ENCODE measurements at places on chromosomes 7 and 10.

- no peak for DNase-seq
These were observed 202.2 kb upstream of the ETV1 start for GRCh38 chr7:14191686-14192098.

- no peak for DNase-seq
These were observed 529.1 kb downstream of the TCERG1L start for GRCh38 chr10:130782467-130782866.

- DNase-seq: no peak
These were observed 51.5 kb downstream of the UNCX start for GRCh38 chr7:1283941-1284742.

DNA sequence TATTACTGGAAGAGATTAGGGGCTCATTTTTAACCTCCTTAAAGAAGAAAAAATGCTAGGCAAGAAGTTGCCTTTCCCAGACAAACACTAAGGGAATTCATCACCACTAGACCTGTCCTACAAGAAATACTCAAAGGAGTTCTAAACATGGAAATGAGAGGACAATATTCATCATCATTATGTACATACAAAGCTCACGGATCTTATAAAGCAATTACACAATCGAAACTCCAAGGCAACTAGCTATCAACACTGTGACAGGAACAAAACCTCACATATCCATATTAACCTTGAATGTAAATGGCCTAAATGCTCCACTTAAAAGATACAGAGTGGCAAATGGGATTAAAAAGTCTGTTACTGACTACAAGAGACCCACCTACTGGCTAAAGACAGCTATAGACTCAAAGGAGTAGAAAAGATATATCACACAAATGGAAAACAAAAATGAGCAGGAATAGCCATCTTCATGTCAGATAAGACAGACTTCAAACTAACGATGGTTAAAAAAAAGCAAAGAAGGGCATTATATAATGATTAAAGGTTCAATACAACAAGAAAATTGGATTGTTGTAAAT is 246.6 kb downstream of the ADRA2A start:
- no peak for DNase-seq

GRCh38 chr7:105982388-105982787 is 19.3 kb downstream of the CDHR3 start:
- no peak for DNase-seq

GRCh38 chr10:94224656-94225055 is 138.1 kb downstream of the NOC3L start:
- DNase-seq: no peak

DNA sequence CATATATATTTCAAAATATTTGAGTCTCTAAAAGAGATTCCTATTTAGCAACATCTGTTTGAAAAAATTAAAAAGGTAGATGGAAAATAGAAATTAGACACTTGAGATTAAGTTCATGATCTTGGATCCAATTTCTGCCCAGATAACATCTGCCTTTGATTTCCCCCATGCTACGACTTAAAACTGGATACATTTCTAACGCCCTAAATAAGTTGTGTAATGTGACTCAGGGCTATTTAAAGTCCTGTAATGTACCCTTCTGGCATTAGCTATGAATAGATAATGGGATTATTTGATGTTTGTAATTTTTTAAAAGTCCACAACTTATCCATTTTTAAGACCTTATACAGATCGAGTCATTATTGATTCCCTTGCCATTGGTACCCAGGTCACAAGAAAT is 23.4 kb downstream of the CFAP43 start:
- DNase-seq: no peak

DNA sequence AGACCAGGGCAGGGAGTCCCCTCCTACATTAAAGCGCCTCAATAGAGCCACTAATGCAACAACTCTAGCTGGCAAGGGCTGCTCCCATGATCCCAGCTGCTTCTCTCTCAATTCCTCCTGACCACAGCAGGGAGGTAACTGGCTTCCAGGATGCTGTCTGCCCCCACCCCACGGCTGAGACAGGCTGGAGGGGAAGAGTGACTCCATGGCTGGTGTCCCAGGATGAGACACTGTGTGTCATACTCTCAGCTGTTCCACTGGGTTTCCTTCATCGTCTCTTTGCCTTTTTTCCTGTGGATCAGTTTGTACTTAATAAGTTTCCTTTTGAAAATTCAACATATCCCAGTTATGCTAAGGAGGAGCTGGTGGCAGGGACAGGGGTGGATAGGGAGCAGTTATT is 27.7 kb upstream of the MYH16 start:
- DNase-seq: no peak

DNA sequence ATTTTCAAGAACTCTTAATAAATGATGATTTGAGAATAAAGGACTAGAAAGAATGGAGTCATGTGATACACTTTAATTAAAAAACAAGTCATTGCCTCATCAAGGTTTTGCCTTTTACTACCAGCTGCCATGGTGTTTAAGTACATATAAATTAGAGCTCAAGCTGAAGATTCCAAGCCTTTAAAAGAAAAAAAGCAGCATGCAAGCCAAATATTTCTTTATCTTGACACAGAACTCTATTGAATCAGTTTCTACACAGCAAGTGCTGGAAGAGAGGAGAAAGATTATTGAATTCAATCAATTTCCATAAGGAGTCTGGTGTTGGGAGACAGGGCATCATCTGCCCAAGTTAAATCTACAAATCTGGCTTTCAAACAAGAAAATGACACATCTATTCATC is 347.9 kb downstream of the WDR11 start:
- no peak for DNase-seq

- no peak for DNase-seq
These were observed 166.3 kb downstream of the ZNF438 start for GRCh38 chr10:30865141-30865926.

- DNase-seq: no peak
These were observed 2.5 kb downstream of the GSTO1 start for GRCh38 chr10:104257235-104257634.

- no peak for DNase-seq
These were observed 90.5 kb upstream of the ZNF32 start for GRCh38 chr10:43739161-43739560.

DNA sequence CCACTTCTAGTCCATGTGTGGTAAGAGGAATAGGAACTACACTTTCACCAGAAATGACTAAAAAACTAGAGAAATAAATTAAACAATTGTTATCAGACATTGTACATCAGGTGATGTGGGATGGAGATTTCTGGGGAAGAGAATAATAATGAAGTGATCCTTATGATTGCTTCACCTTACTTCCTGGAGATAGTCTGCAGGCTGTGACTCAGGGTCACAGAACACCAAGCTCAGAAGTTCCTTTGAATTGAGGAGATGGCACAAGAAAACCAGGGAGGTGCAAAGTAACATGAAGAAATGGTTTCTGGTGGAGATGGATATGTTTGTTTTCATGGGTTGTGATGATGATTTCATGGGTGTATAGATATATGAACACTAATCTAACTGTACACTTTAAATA is 44.5 kb downstream of the ZWINT start:
- no peak for DNase-seq

DNA sequence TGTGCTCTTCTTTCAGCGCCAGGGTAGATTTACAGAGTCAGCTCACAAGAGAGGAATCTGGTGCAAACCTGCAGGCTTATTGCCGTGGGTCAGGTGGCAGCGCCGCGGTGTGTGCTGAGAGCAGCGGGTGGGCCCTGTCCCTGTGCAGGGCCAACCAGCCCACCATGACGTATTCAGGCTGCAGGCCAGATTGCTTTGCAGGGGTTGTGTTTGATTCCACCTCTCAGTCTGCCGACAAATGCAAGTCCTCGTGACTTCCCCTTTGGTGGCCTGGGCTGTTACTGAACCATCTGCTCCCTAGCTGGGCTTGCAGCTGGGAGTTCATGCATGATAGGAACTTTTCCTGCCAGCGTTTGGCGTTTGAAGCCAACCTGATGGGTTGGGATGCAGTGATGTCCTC is 66.7 kb upstream of the LEP start:
- DNase-seq: no peak

- DNase-seq: no peak
These were observed 56.2 kb upstream of the SEPHS1 start for GRCh38 chr10:13404305-13404759.

DNA sequence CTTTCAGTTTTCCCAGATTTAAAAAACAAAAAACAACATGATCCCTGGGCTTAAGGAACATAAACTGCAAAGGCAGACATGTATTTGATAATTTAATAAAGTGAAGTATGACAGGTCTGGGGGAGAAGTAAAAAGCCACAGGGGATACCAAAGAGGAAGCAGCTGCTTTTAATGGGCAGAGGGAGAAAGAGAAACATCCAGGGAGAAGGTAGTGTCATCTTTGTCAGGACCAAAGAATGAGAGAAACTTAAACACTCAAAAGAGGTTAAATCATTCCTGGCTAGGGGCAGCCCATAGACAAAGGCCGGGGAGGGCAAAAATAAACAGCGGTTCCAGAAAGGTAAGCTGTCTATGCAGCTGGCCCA is 94.5 kb downstream of the GRB10 start:
- DNase-seq: no peak

DNA sequence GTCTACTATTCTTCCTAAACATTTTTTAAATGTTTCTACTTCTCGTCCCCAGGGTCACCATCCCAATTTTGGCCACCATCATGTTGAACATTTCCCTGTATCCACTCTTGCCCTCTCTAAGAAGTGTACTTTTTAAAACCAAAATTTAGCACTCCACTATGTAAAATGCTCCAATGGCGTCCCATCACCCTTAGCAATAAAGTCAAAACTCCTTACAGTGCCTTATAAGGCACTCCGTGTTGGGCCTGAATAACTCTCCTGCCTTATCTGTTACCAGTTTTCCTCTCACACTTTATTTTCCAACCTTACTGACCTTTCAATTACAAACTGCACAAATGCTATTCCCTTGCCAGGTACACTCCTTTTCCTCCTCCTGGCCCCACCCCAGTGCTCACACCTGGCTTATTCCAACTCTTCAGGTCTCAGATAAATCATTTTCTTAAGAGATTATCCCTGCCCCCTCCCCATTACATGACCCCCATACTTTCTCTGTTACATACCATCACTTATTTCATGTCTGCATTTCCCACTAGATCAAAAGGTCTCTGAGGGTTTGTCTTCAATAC is 1.3 kb downstream of the TMEM168 start:
- DNase-seq: no peak

DNA sequence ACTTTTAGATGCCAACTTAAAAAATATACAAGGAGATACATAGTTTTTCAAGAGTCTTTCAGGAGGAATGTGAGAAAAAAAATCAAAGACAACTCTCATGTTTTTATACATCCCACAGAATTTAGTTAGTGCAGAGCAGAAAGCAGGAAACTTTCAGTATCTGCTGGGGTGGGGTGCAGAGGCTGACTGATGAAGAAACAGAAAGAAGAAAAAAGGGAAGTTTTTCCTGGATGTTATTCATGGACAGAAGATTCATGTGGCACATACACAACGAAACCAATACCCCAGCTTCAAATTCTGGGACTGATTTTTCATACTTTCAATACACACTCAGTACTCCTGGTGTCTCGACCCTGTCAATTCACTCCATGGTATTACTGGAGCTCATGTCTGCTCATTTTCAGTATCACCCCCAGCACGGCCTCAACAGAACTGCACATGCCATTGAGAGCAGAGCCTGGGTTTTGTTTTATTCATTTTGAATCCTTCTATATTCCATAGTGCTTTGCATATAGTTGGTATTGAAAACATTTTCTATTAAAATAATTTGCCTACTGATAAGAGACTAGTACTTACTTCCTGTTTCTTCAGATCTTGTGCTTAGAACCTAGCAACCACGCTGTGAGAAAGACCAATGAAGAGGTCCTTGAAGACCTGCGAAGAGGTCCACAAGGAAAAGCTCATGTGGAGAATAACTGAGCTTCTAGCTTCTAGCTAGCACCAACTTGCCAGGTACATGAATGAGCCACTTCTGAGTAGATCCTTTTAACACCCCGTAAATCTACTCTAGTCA is 49.0 kb downstream of the NDUFB2 start:
- no peak for DNase-seq

- DNase-seq: no peak
These were observed 95.8 kb downstream of the CLEC2L start for GRCh38 chr7:139619367-139619657.

GRCh38 chr7:106588422-106589197 is 72.3 kb downstream of the CCDC71L start:
- DNase-seq: no peak

GRCh38 chr10:107579970-107580369 is 415.5 kb upstream of the SORCS1 start:
- DNase-seq: no peak
